ENCODE measurements at places on chromosomes 12 and 14.

DNA sequence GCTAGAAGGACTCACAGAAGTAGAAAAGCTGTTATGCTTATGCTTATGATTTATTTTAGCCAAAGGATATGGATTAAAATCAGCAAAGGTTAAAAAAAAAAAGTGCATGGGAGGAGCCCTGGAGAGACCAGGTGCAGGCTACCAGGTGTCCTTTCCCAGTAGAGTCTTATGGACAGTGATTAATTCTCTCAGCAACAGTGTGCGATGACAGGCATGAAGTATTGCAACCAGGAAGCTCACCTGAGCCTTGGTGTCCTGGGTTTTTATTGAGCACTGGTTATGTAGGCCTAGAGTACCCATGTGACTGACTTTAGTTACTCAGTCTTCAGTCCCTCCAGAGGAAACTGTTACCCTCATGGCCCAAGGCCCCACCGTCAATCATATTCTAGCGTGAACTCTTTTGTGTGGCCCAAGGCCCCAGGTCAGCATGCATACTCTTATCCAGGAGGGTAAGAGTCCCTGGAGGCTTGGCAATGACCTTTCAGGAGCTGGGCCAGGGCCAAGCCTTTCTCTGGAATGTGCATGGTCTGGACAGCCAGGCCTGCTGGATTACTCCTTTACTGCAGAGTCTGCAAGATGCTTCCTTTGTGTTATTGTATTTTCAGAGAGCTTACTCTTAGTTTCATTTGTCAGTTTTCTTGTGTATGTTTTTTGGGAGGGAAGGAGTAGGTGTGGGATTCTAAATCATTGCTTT lies 69.6 kb upstream of the RD3L start:
- peak; percentile 15 for DNase-seq

- DNase-seq, result no peak
Observed at GRCh38 chr14:93729993-93730392, 58.3 kb downstream of the PRIMA1 start.

DNA sequence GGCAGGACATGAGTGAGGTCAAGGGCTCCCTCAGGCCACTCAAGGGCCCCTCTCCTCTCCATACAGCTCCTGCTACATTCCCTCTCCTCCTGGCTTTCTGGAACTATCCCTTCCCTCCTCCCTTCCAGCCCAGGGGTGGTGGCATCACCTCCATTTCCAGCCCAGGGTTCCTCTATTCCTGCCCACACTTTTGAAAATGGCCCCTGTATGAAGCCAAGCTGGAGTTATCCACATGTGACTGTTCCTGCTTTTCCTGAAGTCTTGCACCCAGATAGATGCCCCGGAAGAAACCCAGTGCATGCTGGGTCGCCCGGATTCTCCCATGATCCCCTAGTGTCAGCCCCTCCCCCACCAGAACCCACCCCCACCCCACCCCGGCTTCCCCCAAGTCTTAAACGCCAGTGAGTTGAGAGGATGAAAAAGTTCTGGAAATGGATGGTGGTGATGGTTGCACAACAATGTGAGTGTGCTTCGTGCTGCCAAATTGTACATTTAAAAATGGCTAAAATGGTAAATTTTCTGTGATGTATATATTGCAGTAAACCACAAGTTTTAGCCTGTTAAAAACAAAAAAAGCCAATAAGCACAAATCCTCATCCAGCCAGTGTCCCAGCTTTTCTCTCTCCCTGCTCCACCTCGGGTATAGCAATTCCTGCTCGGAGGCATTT lies 136.9 kb downstream of the SCARB1 start:
- DNase-seq, result no peak

- DNase-seq, result no peak
Observed at GRCh38 chr12:130993759-130994670, 40.3 kb downstream of the ADGRD1 start.

DNA sequence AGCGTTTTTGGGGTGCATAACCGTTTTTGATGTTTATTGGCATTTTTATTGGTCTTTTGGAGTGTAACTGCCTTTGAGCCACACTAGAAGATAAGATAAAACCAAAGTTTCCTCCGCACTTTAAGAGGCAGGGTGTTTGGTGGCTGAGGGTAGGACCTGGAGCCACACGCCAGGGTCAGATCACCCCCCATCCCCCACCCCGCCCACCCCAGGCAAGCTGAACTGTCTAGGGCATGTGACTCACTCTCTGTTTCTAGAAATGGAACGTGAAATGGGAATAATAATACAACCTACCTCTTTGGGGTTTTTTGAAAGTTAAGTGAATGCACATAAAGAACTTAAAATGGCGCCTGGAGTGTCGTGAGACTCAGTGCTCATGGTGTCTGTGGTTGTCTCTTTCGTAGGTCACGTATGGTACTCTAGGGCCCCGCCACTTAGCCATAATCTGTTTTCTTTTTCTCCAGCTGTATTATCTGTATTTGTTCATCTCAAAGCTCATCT lies 56.0 kb downstream of the PPP2R5C start:
- no peak for DNase-seq

- no peak for DNase-seq
Observed at GRCh38 chr12:79402606-79403005, 288.2 kb downstream of the PAWR start.

Data from foreskin melanocyte (primary cell).